ENCODE measurements at places on chromosomes 6 and 20.

DNA sequence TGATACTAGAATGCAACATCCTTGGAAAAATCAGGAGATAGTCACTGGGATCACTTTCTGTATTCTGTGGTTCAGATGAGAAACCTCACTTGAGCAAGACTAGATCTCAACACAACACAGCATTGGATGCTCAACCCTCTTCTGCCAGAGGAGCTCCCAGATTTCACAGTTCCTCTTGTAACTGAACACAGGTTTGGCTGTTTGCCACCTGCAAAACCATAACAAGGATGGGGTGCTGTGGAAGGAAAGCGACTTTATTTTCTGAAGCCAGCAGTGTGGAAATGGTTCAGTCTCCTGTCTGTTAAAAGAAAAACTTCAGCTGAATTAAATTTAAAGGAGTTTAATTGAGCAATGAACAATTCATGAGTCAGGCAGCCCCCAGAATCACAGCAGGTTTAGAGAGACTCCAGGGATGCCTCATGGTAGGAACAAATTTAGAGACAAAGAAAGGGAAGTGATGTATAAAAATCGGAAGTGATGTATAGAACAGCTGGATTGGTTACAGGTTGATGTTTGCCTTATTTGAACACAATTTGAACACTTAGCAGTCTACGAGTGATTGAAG, 149.9 kb upstream of the UST start:
- DNase-seq: no peak

- no peak for DNase-seq
Measured at GRCh38 chr20:5918856-5919625, 31.3 kb downstream of the TRMT6 start.

DNA sequence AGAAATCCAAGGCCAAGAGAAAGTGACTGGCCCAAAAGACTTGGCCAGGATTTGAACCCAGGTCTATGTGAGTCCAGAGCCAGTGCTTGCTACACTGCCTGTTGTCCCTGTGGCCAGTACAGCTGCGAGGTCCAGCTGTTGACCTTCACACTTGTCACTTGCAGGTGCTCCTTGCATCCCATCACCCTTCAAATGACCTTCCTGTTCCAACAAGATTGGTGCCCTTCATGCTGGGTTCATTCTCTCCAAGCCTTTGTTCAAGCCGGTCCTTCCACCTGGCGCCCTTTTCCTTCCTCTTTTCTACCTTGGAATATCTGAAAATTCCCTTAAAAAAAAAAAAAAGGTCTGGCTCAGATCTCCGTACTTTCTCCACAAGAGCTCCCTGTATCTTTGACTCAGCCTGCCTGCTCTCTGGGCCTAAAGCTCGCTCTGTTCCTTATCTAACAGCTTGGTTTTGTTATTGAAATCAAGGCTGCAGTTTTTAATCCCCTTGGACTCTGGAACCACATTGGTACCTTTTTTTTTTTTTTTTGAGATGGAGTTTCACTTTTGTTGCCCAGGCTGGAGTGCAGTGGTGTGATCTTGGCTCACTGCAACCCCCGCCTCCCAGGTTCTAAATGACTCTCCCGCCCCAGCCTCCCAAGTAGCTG, 22.2 kb upstream of the MRPS18A start:
- DNase-seq: no peak

GRCh38 chr6:43669050-43669921, 18.3 kb downstream of the MRPS18A start:
- no peak for DNase-seq

GRCh38 chr20:3888622-3889488, at the start of gene PANK2:
PANK2 (plus strand) TSS chr20:3889387.
- DNase-seq: peak; percentile 87

GRCh38 chr20:58816957-58817651, 33.6 kb downstream of the GNAS-AS1 start:
- no peak for DNase-seq

- DNase-seq: no peak
Measured at GRCh38 chr20:34744847-34745246, 40.7 kb downstream of the TP53INP2 start.

DNA sequence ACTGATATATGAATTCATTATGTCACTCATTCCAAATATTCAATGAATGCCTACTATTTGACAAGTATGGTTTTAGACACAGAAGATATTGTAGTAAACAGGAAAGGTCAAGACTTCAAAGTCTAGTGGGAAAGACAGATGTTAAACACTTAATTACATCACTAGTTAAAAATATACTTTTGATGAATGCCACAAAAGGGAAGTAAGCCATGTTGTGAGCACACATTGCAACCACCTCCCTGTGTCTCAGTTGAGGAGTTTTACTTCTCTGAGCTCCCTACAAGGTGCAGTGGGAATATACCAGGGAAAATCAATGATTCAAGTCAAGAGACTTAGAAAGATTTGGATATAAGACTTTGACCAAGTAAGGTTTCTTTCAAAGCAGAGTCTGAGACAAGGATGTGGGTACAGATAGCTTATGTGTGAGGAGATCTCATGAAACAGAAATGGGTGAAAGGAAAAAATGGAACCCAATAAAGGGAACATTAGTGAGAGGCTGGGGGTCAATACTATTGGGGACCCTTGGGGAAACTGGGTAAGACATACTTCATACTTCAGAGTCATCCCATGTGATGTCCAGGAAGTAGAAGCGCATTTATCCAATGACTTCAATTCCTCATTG, 503.7 kb downstream of the KIF16B start:
- no peak for DNase-seq

DNA sequence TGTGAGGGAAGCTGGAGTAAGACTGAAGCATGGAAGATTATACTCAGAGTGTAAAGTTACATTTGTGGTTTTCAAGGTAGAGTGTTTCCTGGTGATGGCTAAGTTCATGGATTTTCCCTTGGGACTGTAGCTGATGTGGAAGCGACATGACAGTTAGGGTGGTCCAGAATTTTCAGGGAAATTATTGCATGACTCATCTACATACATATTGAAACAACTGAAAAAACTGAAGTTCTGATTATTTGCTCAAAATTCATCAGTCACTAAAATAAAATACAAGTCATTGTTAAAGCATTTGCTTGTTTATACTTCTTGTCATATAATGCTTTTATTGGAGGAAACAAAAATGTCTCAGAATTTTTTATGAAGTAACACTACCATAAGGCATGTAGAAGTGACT, 700.0 kb downstream of the RFPL4B start:
- DNase-seq: no peak

- DNase-seq: no peak
Measured at GRCh38 chr6:35562060-35562459, 49.4 kb upstream of the TULP1 start.

DNA sequence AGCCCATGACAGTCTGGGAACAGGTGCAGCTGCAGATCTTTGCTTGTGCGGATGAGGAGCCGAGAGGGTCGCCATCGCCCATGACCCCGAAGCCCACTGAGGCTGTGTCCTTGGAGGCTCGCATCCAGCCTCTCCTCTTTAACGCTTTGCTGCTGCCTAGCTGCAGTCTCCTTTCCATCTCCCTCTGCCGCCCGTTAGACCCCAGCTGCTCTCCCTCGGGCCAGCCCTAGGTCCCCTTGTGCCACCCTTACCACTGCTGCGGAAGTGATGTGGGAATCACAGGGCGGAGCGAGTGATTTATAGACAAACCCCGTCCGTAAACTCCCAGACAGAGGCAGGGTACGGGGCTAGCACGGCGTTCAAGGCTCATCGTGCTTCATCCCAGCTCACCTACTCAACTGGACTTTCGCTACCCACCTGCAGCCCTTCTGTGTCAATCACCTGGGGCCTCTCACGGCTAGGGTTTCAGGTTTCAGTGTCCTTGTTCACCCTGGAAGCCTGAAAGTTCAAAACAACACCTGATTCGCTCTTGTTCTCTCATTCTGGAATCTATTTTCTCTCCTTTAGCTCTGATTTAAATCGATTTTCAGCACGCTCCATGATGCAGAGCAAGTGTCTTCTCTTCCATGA, 76.1 kb downstream of the PAX1 start:
- no peak for DNase-seq

DNA sequence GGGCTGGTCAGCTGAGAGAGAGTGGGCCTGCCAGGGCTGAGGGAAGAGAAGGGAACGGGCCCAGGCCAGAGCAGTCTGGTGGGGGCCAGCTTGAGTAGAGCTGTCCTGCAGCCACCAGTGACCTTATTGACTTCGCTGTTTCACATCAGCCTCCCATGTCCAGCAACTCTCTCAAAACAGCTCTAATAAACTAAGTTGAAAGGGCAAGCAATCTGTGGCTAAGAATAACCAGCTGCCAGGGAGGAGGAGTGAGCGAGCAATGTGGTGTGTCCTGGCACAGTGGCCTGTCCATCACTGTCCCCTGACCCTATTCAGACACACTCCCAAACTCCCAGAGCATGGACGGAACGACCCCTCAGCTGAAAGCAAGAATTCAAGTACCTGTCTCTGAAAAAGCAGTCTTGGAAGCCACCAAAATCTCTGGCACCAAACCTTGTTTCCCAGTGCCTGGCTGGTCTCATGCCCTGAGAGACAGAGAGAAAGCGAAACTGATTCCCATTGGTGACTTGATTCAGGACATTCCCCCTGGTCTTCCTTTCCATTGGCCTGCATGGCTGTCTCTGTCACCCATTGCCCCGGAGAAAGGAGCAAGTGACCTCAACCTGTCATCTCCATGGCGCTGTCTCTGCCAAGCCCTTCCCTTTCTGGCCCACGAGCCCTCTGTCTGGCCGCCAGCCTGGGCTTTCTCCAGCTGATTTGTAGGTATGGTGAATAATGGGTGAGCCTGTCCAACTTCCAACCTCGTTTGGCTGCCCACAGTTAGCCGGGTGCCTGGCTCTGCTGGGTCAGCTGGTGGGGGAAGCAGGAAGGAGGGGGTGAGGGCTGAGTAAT, at the start of gene DDO:
Gene DDO (minus strand): TSS at position 490 of the 831 bp plus-strand sequence. CDS start 2,113 bp downstream, outside the sequence.
- DNase-seq: no peak

DNA sequence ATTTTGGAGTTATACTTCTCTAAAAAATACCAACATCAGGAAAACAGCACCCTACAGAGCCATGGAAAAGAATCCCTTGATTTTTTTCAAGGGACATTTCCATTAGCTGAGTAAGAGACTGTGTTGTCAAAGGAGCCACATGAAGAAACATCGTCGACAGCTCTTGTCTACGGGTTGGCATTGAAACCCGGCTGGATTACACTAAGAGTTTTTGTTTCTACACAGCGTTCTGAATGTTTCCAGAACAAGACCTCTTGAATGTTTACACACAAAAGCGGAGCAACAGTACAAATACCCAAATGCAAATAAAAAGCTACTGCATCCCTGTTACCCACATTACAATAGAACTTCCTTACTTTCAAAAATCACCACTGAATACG, 2.4 kb upstream of the MYLK4 start:
- no peak for DNase-seq

- DNase-seq: no peak
Measured at GRCh38 chr20:2408111-2408510, 27.4 kb downstream of the TGM6 start.

DNA sequence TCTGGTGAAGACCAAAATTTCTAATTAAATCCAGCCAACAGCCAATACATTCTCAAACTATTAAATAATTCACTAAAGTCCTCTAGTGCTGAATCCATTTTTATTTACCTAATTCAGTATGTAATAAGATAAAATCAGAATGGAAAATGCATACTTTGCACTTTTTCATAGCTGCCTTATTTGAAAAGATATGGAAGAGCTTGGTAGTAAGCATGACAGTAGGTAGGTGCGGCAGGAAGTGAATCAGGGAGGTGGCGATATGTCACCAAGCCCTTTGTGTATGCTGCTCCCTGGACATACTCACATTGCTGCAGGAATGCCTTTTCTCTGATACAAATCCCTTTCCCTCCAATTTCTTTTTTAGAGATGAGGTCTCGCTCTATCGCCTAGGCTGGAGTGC, 10.2 kb upstream of the TGM3 start:
- DNase-seq: no peak

DNA sequence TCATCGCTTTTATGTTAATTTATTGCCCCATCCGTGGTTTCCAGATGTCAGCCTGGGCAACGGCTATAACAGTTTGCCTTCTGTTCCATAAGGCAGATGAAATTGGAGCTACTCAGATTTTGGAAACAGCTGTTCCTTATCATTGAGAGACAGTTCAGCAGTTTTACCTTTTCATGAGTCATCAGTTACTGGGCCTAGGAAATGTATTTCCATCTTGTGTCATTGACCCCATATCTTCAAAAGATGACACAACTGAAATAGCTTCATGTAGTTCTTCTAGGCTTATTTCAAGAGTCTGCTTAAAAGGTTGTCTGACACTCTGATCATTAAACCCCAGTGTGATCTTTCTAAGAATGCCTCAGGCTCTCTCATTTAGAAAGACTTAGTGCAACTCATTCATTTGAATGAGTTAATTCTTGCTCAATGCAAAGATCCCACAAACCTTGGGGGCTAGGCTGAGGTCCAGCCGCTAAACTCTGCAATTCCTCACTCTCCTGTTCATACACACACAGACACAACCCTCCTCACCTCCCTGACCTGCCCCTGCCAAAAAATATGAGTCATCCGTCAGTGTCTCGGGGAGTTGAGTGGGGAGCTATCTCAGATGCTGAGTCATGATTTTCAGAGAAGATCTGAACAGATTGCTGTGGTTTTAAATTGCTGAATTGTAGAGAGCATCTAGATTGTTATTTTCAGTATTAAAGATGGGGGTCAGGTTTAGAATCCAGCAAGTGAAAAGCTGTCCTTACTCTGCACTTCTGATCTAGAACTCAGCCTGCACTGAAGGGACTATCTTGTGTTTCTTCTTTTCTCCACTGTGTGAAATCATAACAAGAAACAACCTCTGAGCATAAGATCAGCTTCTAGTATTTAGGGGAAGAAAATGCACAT, 61.8 kb downstream of the RPP40 start:
- no peak for DNase-seq

- no peak for DNase-seq
Measured at GRCh38 chr6:106090001-106090400, 3.9 kb downstream of the PRDM1 start.

- DNase-seq: no peak
Measured at GRCh38 chr20:14732343-14732742, 394.9 kb upstream of the FLRT3 start.

- DNase-seq: no peak
Measured at GRCh38 chr6:34872332-34872731, 15.5 kb downstream of the TAF11 start.

GRCh38 chr20:9163251-9163650, 94.4 kb downstream of the PLCB4 start:
- DNase-seq: no peak

- DNase-seq: no peak
Measured at GRCh38 chr20:47789764-47790579, 4.7 kb upstream of the SULF2 start.

- no peak for DNase-seq
Measured at GRCh38 chr20:11734431-11734830, 183.3 kb upstream of the BTBD3 start.

- no peak for DNase-seq
Measured at GRCh38 chr6:79193971-79194370, 40.5 kb downstream of the HMGN3 start.

DNA sequence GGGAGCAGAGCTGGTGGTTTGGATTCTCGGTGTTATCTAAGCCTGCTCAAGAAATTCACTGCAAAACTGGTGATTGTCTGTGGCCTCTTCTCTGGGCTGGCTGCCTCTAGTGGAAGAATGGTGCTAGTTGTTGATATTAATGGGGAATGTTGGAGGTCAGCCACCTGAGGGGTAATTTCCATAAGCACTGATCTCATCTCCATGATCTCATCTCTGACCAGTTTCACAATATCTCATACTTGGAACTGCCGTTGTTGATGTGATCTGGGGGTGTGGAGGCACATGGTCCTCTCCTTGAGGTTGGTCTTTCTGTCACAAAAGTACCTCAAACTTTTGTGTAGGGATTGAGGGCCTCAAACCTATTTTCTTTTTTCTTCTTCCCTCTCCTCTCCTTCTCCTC, 102.6 kb downstream of the CD109 start:
- DNase-seq: no peak

- no peak for DNase-seq
Measured at GRCh38 chr6:24847402-24847801, 48.7 kb upstream of the ARMH2 start.

GRCh38 chr6:90479603-90479926, 107.3 kb downstream of the MAP3K7 start:
- DNase-seq: no peak

Measured in D721Med (cell line).